ENCODE measurements at places on chromosomes 13 and 19.
A peak's percentile ranks its signal among the peaks of the same experiment; 100 is the strongest.

GRCh38 chr13:100666124-100666523, 8.5 kb downstream of the TMTC4 start:
- peak; percentile 78 for DNase-seq

GRCh38 chr19:19269952-19270694, 3.0 kb downstream of the TM6SF2 start:
- no peak for DNase-seq

GRCh38 chr19:1046117-1046626, 6.3 kb downstream of the ABCA7 start:
- DNase-seq = no peak

DNA sequence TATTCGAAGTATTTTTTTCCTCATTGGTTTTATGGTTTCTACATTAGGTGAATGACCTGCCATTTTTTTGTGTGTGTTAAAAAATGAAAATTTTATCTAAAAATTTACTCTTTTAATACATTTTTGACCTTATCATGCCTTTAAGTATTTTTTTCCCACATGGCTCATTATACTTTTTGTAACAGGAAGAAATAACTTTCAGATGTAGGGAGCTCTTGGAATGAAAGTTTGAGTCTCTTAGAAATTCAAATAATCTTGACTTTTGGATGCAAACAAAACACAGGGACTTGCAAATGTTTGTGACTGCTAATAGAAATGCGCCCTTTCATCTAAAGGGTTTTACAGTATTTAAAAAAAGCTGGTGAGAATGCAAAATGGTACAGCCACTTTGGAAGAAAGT, 457.9 kb downstream of the KLF5 start:
- DNase-seq = no peak

- no peak for DNase-seq
These were observed 10.0 kb upstream of the INSR start for GRCh38 chr19:7304200-7304599.

DNA sequence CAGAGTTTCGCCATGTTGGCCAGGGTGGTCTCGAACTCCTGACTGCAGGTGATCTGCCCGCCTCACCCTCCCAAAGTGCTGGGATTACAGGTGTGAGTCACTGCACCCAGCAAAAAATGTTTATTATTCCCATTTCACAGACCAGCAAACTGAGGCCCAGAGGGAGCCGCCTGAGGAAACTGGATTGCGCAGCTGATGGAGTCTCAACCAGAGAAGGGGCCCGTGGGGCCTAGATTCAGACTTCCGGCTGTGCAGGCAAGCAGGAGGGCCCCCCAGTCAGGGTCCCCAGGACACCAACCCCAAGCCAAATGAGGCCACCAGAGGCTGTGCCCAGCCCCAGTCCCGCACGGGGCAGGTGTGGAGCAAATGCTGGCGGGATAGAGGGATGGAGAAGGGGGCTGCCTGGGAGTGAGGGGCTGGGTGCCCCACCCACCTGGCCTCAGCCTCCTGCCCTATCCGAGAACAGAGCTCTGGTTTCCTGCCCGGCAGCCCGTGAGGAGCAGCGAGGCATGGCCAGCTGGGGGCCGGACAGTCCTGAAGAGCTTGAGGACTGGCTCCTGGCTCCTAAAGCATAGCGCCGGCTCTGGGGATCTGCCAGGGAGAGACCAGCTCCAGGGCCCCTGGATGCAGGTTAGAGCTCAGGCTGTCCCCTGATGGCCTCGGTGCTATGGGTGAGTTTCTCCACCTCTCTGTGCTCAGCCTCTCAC, 22.0 kb downstream of the MISP start:
- DNase-seq = no peak

GRCh38 chr19:30606114-30607050, 234.2 kb downstream of the ZNF536 start:
- no peak for DNase-seq

GRCh38 chr13:20457670-20458069, 68.0 kb downstream of the CRYL1 start:
- no peak for DNase-seq

- DNase-seq = peak; percentile 86
These were observed 9.1 kb downstream of the NFIC start for GRCh38 chr19:3375221-3376090.

DNA sequence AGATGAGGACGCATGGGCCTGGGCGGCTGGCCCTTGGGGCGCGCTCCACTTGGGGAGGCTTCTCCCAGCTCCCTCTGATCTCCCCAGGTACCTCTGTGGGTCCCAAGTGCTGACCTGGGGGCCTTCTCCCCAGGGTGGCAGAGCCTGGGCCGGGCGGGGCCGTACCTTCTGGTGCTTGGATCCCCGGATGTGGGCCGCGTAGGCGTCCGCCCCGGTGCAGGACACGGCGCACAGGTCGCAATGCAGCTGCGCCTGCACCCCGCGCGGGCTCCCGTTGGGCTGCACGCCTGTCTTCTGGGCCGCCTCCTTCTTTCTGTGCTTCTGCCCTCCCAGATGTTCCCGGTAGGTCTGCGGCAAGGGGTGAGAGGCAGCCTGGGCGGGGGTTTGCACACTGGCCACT, 41.1 kb upstream of the MATK start:
- DNase-seq = no peak

Data from pons (tissue), 1 donor.